ENCODE measurements at places on chromosomes 5 and 9. TPM values are rescaled to one million over a fixed set of nuclear protein-coding genes. Genes with fewer than 3 reads are reported as not detected.

DNA sequence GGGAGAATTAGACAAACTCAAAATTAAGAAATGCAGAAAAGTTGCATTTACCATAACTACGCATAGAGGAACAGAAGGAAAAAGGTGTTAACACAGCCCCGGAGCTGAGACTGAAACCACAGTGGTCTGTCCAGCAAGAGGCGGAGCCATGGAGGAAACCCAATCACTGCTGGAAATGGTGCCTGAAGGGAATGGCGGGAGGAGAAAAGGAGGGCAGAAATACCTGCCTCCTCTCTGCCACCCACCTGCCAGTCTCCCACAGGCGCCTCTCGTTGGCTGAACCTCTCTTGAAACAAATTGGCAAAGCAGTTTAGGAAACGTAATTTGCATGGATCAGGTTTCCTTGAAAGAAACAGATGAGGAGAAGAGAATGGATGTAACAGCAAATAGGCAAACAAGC, 9.7 kb upstream of the PRKACG start:
- peak; percentile 40 for DNase-seq

DNA sequence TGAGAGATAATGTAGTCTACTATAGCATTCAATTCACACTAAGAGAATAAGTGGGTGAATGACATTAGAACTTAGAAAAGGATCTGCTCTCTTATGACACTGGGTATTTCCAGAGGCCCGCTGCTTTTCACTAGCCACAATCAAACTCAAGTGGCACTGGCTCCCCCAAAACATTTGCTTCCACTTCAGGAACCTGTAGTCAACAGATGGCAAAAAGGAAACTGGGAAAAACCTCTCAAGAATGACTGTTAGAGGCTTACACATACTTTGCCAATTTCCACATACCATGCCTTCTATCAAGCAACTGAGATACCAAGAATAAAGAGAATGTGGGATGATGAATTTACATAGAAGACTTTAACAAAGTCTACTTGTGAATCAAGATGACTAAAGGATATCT, 11.2 kb downstream of the POC5 start:
- no peak for DNase-seq

DNA sequence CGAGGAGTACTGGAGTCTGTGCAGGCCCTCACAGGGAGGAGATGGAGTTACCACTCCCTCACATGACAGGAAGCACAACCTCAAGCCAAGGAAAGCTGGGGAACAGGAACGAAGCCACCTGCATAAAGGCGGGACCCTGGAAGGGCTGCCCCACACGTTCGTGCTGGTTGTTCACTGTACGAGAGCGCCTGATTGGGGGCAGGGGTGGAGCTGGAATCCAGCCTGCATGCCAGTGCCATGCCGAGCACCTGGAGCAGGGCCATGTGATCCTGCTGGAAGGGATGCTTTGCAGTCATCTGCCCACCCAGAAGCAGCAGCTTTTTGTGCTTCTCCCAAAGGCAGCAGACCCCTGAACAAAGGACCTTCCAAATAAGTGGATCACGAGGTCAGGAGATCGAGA, 11.4 kb downstream of the GRM6 start:
- DNase-seq: no peak

DNA sequence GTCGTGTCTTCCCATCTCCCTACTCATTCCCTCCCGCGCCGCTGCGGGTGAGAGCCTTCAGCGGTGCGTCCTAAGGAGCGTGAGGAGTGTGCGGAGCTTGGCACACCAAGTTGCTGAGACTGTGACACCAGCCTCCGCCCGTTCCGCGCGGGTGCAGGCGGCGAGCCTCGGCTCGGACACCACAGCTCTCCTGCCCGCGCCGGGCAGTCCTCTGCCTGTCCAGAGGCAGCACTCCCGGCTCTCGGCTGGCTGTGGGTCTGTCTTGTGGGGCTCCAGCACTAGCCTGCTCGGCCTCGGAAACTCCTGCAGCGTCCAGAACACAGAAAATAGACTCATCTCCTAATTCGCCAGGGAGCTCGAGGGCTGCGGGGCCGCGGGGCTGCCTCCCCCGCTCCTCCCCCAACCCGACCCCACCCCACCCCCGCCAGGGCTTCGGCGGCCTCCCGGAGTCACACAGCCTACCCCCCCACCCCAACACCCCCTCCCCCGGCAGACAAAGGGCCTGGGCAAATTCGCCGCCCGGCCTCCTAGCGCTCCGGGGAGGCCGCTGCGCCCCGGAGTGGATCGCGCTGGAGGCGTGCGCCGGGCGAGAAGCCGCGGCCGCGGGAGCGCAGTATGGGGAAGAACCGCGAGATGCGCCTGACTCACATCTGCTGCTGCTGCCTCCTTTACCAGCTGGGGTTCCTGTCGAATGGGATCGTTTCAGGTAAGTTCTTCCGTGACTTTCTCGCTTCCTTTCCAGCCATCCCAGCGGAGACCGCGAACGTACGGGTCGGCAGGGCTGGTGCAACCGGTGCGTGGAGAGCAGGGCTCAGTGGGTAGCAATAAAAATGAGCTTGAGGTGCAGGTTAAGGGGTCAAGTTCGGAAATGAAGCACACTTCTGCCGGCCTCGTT, at the start of gene ADAMTS19:
ADAMTS19 (plus strand) TSS at position 522 of the 895 bp plus-strand sequence; CDS start at position 616, 94 bp downstream.
- DNase-seq: peak; percentile 80

DNA sequence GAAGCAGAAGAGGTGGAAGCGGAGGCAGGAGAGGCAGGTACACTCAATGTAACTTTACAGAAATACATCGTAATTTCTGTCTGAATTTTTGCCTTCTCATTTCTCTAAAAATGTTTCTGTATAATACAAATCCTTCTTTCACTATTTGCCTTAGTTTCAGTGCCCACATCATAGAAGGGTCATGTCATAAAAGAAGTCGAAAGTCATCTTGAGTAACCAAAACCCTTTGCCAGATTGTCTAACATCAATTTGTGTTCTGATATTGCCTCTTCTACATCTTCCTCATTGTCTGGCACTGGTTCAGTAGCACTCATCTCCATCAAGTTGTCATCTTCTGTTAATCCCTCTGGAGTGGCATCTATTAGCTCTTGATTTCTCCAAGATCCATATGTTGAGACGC, 6.2 kb upstream of the CYFIP2 start:
- no peak for DNase-seq

GRCh38 chr5:17258431-17258830, 41.0 kb downstream of the BASP1 start:
- DNase-seq: no peak

GRCh38 chr5:146646441-146646840, 130.5 kb upstream of the GPR151 start:
- no peak for DNase-seq

GRCh38 chr9:134680393-134681060, 38.9 kb downstream of the COL5A1 start:
- no peak for DNase-seq

- DNase-seq: no peak
These were observed 76.7 kb downstream of the SVEP1 start for GRCh38 chr9:110502842-110503241.

DNA sequence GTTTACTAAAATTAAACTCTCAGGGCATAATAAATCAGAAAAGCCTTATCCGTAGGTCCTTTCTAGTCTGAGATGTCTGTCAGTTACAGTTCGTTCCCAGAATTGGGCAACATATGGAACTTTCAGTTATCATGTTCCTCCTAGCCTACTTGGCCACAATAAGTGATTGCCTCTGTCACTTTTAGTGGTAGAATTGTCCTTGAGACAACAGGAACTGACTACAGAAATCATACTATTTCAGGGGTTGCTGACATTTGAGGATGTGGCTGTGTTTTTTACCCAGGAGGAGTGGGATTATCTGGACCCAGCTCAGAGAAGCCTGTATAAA, 956 bp downstream of the ZNF189 start:
- DNase-seq: no peak

GRCh38 chr9:32579706-32580331, 6.9 kb upstream of the NDUFB6 start:
- peak; percentile 82 for DNase-seq

DNA sequence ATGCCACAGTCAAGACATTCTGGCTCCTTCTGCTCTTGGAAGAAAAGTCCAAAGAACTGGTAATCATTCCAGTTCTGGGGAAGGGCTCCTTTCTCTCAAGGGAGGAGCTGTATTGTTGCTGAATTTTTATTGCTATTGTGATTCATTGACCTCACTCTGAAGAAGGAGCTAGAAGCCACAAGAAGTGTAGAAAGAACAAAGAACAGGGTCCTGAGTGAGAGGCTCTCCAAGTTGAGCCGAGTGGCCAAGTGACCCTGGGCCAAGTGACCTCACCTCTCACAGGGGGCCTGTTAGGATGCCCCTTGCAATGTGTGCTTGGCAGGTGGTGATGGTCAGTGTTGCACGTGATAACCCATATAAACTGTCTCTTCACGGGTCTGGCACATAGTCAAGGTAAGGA, 173.3 kb downstream of the FGF18 start:
- DNase-seq: no peak

DNA sequence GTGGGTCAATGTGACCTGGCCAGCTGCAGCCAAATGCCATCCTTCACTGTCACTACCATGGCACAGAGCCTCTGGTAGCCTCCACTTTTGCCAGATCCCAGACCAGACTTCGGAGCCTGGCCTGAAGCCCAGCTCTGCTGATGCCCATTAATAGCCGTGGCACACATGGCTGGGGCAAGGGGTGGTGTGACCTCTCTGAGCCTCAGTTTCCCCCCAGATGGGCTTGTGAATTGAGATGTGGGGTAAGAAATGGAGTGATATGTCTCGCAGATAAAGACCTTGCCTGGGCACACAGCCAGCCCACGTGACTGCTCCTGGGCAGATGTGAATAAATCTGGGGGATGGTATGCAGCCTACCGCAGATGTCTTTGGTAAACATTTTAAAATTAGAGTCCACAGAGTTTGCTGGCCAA, 13.9 kb downstream of the SUSD3 start:
- no peak for DNase-seq

DNA sequence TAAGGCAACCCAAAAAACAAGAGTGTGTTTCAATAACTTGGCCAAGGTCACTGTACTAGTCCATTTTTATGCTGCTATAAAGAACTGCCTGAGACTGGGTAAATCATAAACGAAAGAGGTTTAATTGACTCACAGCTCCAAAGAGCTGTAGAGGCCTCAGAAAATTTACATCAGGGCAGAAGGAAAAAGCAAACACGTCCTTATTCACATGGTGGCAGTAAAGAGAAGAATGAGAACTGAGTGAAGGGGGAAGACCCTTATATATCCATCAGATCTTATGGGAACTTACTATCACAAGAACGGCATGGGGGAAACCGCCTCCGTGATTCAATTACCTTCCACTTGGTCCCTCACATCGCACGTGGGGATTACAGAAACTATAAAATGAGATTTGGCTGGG, 64.3 kb upstream of the CAMK4 start:
- peak; percentile 12 for DNase-seq

THBS4 gene
- total RNA-seq: 6.7 TPM

DDX4 gene
- not detected for total RNA-seq

ACSL6 gene
- total RNA-seq: 1.7 TPM

SPATA6L gene
- 8.8 TPM for total RNA-seq

FOXD4L6 gene
- not detected for total RNA-seq

FOXD4L5 gene
- not detected for total RNA-seq

EXD3 gene
- total RNA-seq: 28.6 TPM

C9orf153 gene
- not detected for total RNA-seq

TAF11L10 gene
- total RNA-seq: not detected

NSD1 gene
- 46.4 TPM for total RNA-seq

HEMGN gene
- total RNA-seq: not detected

WNT8A gene
- total RNA-seq: not detected

SLC34A3 gene
- total RNA-seq: 0.18 TPM

NMUR2 gene
- total RNA-seq: not detected

PCDHA9 gene
- 3.3 TPM for total RNA-seq

MYMK gene
- not detected for total RNA-seq

ZNF883 gene
- total RNA-seq: not detected

Data from stomach (tissue), 19 donors.